T-helper 17 cell (primary cell): ENCODE measurements at places on chromosomes 4 and X.

DNA sequence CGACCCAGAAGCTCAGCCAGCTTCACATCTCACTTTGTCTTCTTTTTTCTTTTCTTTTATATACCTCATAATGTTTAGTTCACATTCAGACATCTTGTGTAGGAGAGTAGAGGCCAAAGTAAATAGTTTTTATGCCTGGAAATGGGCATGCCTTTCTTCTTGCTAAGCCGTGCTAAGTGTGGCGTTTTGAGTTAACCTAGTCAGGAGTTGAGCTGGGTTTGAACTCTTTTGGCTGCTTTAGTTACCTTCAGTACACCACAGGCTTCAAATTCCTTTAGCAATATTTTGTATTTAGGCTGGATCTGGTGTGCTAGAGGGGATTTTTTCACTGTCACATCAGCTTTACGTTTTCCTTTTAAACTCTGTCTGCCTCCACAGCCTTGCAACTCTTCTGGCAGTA, 300.8 kb downstream of the ZNF674 start:
- no peak for DNase-seq

DNA sequence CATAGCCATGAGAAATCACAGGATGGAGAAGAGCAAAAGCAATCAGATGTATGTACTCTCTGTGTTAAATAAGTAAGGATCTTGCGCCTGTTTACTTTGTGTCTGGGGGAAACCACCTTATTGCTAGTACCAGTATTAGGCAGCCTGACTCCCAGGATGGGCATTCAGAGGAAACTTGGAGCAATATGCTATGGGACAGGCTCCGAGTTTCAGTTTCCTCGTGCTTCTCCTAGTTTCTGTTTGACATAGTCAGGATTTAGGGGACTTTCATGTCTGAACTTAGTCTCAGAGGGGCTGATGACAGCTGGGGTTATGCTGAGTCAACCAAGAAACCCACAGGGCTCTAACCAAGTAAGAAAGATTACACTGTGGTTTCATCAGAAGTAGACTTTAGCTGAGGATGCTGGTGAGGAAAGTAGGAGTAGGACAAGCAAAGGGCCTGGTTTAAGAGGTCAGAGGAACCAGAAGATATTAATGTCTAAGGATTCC, 13.5 kb downstream of the NSUN7 start:
- no peak for DNase-seq

GRCh38 chr4:44740201-44740600, 13.8 kb upstream of the GNPDA2 start:
- no peak for DNase-seq

GRCh38 chr4:123248085-123248659, 148.4 kb upstream of the SPRY1 start:
- DNase-seq, result no peak

DNA sequence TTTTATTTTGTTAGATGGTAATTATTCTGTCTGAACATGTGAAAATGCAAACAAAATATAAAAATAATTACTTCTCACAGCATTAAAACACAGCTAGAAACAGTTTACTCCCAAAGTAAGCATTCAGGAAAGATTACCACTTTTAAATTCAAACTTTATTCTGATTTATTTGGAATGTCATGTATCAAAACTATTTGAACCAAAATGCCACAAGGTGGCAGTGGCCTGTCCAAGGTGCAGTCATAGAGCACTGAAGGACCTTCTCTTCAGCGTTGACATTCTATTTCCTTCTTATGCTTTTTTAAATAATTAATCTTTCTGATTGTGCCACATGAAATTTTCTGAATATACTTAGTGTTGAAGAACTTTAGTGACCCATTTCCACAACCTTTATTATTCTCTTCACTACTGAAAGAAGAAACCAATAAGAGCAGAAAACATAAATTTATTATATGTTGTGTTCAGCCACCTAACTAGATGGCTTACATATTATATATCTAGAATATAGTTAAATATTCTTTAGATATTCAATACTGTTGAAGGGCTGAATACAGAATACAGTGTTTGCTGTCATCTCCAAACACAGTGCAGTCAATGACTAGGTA, 283.6 kb downstream of the CFAP299 start:
- no peak for DNase-seq

- no peak for DNase-seq
Observed at GRCh38 chrX:1667566-1667965, 52.7 kb downstream of the ASMT start.

GRCh38 chrX:39896951-39897740, 200.6 kb downstream of the BCOR start:
- no peak for DNase-seq

DNA sequence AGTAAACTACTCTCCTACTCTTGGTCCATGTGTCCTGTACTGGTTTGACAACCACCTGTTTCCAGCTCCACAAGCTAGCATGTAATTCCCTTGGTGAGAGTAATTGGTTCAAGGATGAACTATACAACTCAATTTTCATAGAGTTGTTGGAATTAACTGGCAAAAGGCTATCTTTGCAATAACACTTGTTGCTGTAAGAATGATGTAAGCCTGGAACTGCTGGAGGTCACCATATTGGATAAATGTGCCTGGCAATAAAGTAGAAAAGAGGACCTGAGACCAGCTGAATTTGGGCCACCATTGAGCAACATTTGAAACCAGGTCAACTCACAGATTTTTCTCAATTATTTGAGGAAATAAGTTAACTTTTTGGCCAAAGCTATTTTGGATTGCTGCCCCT, 175.5 kb downstream of the CAMK2D start:
- no peak for DNase-seq

- DNase-seq, result no peak
Observed at GRCh38 chr4:188262464-188262863, 123.2 kb downstream of the TRIML1 start.

DNA sequence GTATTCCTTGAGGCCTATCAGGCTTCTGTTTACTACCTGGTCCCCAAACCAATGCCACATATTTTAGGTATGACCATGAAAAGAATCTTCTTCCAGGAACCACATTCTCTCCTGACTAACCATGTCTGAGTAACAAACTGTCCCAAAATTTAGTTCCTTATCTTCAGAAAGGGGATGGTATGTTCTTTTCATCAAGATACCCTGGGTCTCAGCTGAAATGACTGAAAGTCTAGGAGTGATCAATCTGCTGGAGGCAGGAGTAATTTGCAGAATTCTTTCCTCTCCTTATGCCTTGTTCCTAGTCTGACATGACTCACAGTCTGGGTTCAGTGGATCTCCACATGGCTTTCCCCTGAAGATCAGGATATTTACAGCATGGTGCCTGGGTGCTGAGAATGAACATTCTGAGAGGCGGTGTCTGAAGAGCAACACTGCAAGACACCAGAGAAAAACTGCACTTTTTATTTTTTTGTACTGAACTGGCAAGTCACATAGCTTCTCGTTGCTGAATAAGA, 665.5 kb downstream of the TLL1 start:
- DNase-seq, result no peak

DNA sequence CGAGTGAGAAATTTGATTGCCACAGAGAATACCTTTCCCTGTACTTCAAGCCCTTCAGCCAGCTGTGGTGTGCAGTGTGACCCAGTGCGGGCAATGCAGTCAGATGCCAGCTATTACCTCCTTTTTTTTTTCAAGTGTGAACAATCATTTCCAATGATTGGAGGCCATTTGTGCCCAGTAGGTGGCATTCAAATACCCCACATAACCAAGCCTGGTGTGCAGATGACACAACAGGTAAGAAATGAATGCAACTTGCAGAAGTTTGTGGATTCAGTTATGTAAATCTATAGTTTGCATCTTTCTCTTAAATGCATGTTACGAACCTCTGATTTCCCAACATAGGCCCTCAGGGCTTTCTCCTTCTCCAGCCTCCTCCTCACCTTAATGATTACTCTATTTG, 98.0 kb downstream of the CLCN4 start:
- no peak for DNase-seq

- no peak for DNase-seq
Observed at GRCh38 chr4:32142075-32142474, 1421.9 kb downstream of the PCDH7 start.

GRCh38 chr4:41839916-41840854, 91.7 kb upstream of the PHOX2B start:
- no peak for DNase-seq

DNA sequence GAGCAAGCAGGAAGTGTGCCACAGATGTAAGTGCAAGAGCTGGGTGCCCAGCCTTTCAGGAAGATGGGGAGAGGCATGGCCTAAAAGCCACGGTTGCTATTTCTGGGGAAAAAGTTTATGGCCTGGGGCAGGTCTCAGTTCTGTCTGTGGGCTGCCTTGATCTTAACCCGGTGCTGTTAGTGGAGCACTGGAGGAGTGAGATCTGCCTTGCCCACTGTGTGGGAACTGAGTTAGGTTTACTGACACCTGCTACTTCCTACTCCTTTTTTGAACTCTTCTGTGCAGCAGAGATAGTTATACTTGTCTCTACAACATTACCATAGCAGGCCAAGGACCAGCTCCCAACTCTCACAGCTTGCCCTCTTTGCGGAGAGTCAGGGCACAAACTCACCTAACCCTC, 76.5 kb downstream of the ITM2A start:
- DNase-seq, result no peak

- DNase-seq, result no peak
Observed at GRCh38 chr4:116358633-116359222, 726.6 kb downstream of the TRAM1L1 start.

DNA sequence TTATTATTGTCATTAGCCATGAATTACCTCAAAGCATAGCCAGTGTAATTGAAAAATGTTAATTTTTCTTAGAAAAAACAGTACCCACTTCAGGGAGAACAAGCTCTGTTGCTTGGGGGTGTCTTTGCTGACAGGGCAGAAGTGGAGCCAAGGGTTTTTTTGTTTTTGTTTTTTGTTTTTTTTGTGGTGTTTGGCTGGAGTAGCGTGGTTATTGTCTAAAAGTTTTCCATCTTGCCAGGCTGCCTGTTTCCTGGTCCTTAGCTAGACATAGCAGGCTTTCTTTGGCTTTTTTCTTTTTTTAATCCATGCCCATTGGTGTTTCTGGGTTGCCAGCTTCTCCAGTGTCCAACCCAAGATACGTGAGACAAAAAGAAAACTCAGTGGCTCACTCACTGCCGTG, 61.5 kb downstream of the CASP3 start:
- no peak for DNase-seq

DNA sequence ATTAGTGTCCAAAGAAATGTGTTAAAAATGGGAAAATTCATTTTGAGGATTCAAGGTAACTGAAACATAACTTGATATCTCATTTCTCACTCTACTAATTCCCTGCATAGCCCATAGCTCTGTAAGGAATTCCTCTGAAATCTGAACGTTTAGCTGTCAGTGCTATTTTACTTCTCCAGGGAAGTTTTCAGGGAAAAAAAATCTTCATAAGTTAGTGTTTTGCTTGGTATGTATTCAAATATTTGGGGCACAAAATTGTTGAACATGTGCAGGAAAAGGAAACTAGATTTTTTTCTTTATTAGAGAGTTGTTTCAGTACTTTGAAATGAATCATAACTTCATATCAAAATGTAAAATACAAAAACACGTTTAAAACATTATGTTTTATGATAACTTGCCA, 891.4 kb downstream of the CENPC start:
- DNase-seq, result no peak

DNA sequence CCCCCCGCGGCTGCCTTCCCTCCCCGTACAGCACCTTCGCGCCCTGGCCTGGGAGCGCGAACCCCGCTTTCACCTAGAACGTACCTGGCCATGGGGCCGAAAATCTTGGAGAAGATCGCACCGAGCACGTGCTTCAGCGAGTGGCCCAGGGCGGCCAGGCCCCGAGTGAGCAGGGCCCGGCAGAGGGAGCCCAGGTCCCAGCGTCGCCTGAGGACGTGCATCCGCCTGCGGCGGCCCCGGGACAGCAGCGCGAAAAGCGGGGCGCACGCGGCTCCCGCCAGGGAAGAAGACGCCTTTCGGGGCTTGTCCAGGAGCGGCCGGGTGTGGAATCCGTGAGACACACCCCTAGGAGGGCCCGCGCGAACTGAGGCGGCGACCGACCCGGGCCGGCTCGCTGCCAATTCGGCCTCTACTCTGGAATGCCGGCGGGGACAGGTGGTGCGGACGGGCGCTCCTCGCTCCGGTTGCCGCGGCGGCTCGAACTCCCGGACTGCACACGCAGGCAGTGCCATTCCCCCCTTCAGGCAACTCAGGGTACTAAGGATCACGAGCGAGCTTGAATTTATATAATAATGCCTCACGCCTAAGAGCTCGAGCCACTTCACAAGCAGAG, at the start of gene HS6ST2:
Gene HS6ST2, minus strand, starts transcription at position 539 of the 613 bp plus-strand sequence.
- no peak for DNase-seq

DNA sequence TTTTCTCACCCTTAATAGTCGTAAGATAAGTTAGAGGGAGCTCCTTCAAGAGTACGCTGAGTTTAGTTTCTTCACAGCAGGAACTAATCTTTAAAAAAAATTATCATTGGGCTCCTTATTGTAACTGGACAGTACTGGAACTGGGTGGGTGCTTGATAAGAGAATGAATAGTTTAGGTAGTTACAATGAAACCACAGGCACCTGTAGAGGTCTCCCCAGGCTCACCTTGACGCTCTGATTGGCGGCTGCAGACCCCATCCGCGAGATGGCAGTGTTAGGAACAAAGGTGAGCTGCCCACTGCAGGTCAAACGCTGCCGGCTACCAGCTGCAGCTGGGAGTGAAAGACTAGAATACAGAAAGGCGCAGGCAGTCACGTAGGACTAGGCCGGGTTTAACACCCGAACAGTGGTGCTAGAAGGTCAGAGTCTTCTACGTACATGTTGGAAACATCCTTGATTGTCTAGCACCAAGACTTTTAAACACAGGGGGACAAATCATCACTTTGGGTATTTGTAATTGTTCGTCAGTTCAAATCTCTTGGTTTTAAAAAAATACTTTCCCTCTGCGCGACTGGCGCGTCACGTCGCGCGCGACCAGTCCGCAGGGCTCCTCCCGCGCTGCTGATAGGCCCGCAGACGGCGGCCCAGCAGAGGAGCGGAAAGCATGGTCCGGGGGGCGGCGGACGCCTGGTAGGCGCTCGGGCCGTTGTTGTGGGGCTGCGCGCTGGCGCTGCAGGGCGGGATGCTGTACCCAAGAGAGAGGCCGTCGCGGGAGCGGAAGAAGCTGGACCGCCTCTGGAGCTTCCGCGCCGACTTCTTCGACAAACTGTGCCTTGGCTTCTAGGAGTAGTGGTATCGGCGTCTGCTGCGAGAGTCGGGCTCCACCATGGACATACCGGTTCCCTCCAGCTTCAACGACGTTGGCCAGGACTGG, 45.6 kb downstream of the SMARCA5 start:
- peak; percentile 64 for DNase-seq

DNA sequence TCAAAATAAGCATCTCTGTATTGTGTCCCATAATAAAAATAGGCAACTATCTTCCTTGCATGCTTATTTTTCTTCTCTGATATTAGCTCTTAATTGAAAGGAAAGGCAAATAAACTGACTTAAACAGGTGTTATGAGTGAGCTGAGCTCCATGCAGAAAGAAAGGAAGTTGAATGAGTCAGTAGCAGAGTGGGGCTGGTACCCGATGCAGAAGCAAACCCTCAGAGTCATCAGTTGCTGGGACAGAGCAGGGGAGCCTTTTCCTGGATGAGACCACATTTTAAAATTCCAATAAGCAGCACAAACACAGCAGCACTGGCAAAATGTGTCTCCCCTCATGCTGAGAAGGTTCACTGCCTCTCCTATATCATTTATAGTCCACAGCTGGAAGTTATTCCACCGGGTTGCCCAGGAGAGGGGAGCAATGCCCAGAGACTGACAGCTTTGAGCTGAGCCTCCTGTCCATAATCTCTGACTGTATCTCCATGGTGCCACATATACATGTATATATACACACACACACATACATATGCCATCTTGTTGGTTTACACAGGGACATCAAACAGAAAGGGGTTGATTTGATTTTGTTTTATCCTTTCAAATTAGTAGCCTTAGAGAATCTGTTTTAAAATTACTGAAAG, 274.3 kb upstream of the PPARGC1A start:
- DNase-seq, result no peak
